ENCODE measurements at places on chromosomes 5 and 9.

DNA sequence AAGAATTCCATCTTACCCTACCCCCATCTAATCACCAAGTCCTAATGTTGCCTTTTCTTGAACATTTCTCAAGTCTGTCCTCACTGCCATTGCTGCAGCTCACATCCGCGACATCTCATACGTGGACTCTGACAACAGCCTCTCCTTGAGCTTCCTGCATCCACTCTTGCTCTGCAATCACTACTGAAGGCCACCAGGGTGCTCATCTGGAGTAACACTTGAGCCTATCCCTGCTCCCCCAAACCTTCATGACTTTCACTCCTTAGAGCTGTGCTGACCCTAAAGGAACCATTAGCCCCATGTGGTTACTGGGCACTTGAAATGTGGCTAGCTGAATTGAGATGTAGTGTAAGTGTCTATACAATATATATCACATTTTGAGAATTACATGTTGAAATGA lies 46.4 kb upstream of the CTXN3 start:
- DNase-seq: no peak

DNA sequence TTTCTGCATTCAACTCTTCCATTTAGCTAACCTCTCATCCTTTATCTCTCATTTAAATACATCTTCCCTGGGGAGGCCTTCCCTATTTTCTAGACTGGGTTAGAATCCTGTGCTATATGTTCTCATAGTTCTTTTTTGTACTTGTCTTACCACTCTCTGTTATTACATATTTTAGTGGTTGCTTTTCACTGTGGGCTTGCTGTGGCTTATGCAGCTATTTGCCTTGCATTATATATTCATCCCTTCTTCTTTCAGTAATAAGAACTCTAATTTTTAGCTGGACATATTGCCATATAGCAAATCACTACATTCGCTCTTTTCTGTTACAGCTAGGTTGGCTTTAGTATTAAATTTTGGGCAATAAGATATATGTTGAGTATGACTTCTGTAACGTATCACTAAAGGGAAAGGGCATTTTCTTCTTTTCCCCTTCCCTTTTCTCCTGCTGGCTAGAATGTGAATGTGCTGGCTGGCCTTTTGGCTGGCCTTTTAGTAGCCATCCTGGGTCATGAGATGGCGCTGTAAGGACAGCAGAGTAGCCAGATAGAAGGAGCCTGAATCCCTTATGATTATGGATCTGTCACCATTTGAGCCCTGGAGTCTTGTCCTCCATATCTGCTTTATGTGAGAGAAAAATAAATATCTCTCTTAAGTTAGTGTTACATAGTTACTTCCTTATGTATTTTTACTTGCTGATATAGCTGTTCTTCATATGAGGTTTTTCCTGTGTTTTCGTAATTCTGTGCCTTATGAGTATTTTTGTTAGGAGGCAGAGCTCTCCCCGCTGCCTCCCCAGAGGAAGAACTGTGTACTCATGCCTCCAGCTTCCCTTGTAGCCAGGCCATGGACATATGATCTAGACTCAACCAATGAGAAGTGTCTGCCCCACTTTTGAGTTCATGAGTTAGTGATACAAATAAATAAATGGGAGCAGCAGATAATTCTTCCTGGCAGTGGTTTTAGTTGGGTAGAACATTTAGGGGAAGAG lies 65.8 kb downstream of the NDUFAF2 start:
- no peak for DNase-seq

GRCh38 chr9:129945314-129945713 lies 97.7 kb downstream of the FNBP1 start:
- DNase-seq: no peak

- DNase-seq: no peak
Measured at GRCh38 chr9:114284316-114285060, 38.4 kb upstream of the ORM1 start.

GRCh38 chr5:104540448-104540847 lies 977.9 kb upstream of the NUDT12 start:
- no peak for DNase-seq

DNA sequence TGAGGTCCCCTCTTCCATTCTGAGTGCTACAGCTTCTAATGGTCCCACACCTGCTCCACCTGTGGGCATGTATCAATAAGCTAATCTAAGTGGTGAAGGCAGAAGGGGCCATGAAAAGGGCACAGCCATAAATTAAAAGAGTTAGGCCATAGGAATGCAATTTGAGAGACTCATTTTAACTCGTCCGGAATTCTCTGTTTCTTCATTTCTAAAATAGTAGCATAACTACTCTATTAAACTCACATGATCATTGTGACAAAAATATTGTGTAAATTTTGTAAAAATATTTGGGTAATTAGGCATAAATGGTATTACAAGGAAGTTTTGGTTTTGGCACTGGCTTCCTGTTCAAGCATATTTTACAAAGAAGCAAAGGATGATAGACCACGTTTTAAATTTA lies 103.1 kb upstream of the TXNDC8 start:
- no peak for DNase-seq

DNA sequence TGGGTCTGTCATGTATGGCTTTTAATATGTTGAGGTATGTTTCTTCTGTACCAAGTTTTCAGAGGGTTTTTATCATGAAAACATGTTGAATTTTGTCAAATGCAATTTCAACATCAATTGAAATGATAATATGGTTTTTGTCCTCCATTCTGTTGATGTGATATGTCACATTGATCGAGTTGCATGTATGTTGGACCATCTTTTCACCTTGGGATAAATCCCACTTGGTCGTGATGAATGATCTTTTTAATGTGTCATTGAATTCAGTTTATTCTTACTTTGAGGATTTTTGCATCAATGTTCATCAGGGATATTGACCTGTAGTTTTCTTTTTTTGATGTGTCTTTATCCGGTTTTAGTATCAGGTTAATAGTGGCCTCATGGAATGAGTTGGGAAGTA lies 288.5 kb downstream of the PJA2 start:
- no peak for DNase-seq
